ENCODE measurements at places on chromosomes 5 and 9.

DNA sequence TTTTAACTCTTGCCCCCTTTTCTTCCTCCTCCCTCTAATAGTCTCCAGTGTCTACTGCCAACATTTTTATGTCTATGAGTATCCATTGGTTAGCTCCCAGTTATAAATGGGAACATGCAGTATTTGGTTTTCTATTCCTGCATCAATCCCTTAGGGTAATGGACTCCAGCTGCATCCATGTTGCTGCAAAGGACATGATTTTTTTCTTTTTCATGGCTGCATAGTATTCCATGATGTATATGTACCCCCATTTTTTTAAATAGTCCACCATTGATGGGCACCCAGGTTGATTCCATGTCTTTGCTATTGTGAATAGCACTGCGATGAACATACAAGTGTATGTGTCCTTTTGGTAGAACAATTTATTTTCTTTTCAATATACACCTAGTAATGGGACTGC, 993.7 kb downstream of the EFNA5 start:
- DNase-seq, result no peak

GRCh38 chr9:4077499-4078102, 222.3 kb downstream of the GLIS3 start:
- peak; percentile 75 for DNase-seq

- DNase-seq, result no peak
Measured at GRCh38 chr9:77910194-77910621, 121.4 kb downstream of the GNAQ start.

GRCh38 chr9:80285326-80285725, 713.6 kb downstream of the TLE4 start:
- DNase-seq, result peak; percentile 17

GRCh38 chr9:86795823-86796553, 151.3 kb downstream of the GAS1 start:
- peak; percentile 86 for DNase-seq

DNA sequence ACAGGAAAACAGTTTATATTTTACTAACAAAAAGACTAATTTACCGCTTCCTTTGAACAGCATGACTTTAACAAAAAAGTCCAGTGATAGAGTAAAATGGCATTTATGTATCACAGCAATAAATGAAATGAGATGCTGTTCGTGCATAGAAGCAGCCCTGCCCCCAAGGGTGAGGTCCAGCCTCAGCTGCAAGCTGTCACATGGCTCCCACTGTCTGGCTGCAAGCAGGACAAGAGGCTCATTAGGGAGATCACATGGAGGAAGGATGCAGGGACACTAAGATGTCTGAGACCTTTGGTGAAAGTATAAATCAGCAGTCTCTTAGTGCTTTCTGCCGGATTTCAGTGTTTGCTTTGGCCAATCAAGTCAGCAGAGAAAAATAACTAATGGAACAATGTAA, 23.0 kb downstream of the GDNF start:
- DNase-seq, result no peak

DNA sequence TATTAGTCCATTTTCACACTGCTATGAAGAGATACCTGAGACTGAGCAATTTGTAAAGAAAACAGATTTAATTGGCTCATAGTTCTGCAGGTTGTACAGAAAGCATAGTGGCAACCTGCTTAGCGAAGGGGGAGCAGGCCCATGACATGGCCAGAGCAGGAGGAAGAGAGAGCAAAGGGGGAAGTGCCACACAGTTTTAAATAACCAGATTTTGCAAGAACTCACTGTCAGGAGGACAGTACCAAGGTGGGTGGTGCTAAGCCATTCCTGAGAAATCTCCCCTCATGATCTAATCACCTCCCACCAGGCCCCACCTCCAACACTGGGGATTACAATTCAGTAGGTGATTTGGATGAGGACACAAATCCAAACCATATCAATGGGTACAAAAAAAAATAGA, 16.8 kb upstream of the PCSK5 start:
- no peak for DNase-seq

DNA sequence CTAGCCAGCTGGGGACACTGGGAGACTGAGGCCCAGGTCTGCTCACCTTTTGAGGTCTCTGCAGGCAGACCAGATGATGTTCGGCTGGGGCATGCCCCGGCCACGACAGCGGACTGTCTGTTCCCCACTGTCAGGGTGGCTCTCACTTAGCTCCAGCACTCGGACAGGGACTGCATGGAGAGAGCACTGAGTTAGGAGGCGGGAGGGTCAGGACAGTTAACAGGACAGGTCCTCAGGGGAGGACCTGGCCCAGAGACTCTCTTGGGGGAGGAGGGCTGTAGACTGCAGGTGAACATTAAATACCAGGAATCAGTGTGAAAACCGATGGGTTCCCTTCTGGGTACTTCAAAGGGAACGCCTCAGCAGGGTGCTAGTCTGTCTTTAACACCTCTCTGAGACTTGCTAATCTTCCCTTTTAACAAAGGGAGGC, 25.1 kb downstream of the PDGFRB start:
- DNase-seq, result no peak

DNA sequence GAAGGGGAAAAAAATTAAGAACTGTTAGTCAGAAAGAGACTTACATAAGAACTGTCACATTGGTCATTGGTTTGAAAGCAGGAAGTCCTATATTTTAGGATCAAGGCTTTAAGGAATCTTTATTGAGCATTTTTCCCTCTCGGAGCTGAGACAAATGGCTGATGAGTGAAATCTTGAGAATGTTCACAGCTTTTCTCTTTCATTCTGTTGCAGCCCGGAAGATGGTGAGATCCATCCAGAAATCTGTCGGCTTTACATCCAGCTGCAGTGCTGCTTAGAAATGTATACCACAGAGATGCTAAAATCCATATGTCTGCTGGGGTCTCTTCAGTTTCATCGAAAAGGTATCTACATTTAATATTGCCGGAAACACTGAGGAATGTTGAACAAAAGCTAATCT, 69.7 kb downstream of the RGS7BP start:
- DNase-seq, result no peak

Data from stromal cell of bone marrow (primary cell).